Nephron progenitor cell (in vitro differentiated cells): ENCODE measurements at places on chromosomes 6 and 20.

- no peak for DNase-seq
These were observed 347.6 kb upstream of the MMS22L start for GRCh38 chr6:97630604-97631003.

DNA sequence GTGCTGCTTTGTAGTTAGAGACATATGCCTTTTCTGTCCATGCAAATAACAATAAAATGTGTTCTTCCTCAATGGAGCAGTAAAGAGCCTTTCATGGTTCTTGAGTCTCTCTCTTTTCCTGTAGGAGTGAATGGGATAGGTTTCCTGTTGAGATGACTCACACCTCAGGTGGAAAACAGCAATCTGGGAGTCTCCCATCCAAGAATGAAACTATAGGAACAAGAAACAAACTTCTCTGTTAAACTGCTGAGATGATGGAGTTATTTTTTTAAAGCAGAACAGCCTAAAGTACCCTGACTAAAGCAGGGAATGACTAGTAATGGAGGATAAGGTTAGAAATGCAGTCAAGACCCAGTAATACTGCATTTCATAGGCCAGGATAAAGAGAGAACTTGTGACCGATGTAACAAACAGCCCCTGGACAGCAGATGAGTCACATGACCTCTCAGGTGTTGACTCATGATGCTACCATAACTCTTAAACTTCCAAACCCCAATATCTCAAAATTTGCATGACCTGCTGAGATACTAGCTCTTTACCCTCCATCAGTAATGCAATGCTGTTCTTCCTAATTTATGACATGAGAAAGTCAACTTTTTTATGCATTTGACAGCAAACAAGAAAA lies 548.9 kb downstream of the CBLN4 start:
- no peak for DNase-seq

GRCh38 chr6:12506159-12506558 lies 210.4 kb upstream of the PHACTR1 start:
- no peak for DNase-seq

- DNase-seq = no peak
These were observed 59.4 kb upstream of the PRELID3B start for GRCh38 chr20:59101961-59102360.

- no peak for DNase-seq
These were observed 96.6 kb upstream of the FOXP4 start for GRCh38 chr6:41449399-41450245.

GRCh38 chr20:24273251-24273650 lies 196.2 kb upstream of the SYNDIG1 start:
- no peak for DNase-seq
